ENCODE measurements at places on chromosomes 2 and 18.

GRCh38 chr18:28114472-28114871 is 62.5 kb downstream of the CDH2 start:
- no peak for DNase-seq

DNA sequence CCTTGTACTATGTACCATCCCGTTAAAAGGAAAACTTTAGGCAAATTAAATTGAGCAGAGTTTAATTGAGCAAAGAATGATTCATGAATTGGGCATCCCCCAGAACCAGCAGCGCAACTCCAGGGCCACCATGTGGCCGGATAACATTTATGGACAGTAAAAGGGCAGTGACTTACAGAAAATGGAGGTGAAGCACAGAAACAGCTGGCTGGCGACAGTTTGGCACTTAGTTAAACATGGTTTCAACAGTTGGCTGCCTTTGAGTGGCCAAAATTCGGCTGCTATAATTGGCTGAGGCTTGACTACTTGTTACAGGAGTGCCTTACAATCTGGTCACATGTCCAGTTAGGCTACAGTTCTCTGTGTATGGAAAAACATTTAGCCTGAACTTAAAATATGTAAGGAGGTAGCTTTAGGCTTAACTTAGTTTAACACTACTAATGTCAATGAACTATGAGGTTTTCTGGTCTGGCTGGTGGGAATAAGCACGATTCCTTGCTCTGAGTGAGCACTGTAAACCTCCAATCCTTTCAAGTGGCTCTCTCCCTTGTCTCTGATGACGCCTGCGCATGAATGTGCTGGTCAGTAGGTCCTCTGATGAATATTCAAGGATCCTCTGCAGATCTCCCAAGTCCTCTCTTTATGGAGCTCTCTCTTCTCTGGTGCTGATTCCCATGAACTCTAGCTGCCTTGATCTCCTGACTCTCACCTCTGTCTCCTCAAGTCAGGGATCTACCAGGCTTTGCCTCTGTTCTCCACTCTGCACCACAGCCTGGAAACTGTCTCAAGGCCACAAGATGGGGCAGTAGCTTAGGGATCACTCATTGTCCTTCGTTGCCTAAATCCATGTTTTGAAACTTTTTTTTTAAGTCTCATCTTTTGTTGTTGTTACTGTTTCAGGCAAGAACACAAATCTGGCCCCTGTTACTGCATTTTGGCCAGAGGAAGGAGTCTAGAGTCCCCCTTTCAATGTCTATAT is 24.4 kb upstream of the RAB31 start:
- DNase-seq, result no peak

DNA sequence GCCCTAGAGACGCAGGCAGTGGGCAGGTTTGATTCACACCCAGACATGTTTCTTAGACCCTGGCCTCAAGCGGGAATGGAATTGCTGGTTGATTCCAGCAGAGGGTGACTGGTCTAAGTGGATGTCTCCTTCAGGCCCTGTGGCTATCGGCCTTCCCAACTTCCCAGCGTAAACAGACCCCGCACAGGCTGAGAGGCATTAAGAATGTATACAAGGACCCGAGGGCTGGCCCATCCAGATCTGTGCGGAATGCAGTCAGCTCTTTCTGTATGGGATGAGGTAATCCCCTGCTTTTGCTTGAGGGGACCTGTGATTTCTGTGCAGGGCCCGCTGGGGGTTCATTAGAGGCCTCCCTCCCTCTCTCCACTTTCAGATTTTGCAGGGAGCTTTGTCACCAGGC is 6.5 kb downstream of the ACKR3 start:
- no peak for DNase-seq

DNA sequence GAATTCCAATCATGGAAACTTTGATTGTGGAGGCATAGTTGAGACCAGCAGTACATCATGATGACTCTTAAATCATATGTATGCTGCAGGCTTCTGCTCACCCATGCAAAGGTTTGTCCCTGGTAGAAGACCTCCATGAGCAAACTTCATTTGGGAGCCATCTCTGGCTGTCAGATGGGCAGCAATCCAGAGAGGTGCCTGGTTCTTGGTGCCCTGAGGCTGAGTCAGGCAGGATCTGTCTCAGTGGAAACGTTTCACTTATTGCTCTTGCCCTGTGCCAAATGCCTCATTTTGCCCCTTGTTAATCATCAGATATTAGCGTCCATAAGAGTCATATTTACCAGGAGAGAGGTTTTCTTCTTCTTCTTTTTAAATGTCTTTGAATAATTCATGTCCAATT is 151.5 kb upstream of the CELF4 start:
- DNase-seq, result no peak

- DNase-seq, result no peak
Observed at GRCh38 chr18:58269931-58270330, 225.9 kb downstream of the NEDD4L start.

GRCh38 chr2:29374823-29375222 is 259.6 kb downstream of the CLIP4 start:
- DNase-seq, result no peak

GRCh38 chr2:223801736-223802135 is 35.6 kb downstream of the AP1S3 start:
- no peak for DNase-seq

GRCh38 chr2:129717560-129718130 is 261.8 kb upstream of the RAB6C start:
- peak; percentile 44 for DNase-seq

- DNase-seq, result no peak
Observed at GRCh38 chr18:55844382-55844781, 256.4 kb upstream of the TCF4 start.

All from left renal cortex interstitium (tissue), 4 donors.